Islet precursor cell (in vitro differentiated cells): ENCODE measurements at places on chromosomes 2 and 18.
A peak's percentile ranks its signal among the peaks of the same experiment; 100 is the strongest.

DNA sequence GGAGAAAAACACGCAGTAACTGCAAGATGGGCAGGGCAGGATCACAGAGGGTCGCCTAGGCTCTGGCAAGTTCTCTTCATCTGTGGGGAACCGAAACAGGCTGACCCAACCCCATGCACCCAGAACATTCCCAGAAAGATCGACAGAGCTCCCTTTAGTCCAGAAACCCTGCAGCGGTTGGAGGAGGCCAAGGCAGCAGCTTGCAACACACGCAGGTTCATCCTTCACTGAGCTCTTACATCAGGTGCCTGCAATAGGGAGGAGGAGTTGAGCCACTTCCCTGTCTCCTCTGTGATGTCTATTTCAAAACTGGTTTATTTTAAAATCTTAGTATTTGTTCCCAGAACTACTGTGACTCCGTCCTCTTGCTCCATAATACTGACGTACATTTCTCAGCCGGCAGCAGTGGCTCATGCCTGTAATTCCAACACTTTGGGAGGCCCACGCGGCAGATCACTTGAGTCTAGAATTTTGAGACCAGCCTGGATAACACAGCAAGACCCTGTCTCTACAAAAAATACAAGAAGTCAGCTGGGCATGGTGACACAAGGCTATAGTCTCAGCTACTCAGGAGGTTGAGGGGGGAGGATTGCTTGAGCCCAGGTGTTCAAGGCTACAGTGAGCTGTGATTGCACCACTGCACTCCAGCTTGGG lies 11.5 kb upstream of the SLC11A1 start:
- DNase-seq = no peak

- no peak for DNase-seq
Measured at GRCh38 chr2:12731701-12732280, 15.1 kb downstream of the TRIB2 start.

DNA sequence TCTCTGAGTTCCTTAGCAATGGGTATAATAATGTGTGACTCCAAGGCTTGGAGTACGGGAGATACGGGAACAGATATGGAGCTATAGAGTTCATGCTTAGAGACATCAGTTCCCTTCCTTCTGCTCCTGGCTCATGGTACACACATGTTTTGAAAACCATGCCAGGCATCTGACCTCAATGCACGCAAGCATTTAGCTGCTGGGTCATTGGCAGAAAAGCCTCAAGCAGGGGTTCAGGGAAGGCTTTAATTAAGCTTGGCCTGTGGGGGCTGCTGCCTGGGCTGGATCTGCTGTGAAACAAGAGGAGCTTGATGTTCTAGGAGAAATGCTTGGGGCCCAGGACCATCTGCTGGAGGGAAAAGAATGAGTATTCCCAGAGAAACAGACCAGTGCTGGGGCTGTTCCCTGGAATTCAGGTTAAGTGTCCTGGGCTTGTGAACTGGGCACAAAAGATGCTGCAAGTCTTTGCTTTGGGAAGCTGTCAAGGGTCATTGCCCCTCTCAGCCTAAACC lies 3.2 kb downstream of the ALLC start:
- no peak for DNase-seq

- no peak for DNase-seq
Measured at GRCh38 chr18:55918444-55918843, 330.5 kb upstream of the TCF4 start.

GRCh38 chr18:53603276-53603675 lies 621.2 kb downstream of the MBD2 start:
- DNase-seq = no peak

- DNase-seq = no peak
Measured at GRCh38 chr2:185374878-185375277, 363.7 kb upstream of the FSIP2 start.

DNA sequence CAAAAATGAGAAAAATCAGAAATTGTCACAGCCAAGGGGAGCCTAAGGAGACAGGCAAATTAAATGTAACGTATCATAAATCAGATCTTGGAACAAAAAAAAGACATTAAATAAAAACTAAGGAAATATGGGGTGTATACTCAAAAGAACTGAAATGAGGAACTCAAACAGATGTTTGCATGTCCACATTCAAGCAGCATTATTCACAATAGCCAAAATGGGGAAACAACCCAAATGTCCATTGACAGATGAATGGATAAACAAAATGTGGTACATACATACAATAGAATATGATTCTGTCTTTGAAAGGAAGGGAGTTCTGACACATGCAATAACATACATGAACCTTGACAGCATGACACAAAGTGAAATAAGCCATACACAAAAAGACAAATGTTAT lies 155.8 kb upstream of the KLF7 start:
- DNase-seq = no peak

DNA sequence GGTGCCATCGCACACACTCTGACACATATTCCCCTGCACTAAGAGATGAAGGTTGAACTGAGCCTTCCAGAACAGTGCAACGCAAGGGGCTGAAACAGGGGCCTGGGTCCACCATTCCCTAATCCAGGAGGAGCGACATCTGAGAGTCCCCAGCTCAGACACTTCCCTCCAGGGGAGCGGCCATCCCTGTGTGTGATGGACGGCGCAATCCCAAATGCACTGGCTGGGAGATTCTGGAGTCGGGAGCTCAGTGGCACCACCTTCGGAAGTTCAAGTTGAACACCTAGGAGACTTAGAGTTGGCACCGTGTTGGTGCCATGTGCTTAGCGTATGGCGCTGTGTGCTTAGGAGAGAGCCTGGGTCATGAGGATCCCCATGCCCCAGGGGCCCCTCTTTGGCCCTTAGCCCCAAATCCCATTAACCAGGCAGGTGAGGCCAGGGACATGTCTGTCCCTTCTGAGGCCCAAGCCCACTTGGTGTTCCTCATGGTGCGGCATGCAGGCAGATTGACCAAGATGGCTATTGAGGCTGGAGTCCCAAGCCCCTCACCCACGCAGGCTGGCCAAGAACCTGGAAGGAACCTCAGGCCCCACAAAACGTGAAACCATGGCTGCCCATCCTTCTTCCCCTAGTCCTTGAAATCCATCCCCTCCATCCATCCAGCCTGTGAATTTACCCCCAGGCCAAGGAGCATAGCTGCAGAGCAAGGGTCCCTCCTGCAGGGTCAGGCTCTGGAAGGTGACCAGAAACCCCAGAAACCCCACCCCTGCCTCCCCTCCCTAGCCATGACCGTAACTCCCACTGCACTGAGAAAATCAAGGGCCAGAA lies 114.1 kb upstream of the OTOS start:
- DNase-seq = no peak

DNA sequence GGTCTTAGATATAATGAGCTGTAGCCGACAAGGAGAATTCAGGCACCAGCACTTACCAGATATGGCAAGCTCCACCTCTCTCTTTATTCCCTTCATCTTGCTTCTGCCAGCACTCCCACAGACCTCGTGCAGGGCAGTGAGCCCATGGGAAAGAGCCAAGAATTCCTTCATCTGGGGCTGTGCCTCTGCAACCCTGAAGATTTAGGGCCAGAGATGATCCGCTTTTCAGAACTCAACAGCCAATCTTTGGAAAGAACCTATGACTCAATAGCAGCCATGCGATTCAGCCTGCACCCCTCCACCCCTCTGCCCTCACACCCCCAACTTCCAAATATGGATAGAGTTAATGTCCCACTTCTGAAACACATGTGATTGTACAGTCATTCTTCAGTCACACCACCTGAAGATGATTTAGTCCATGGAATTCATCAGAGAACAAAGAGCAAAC lies 533.7 kb upstream of the TNP1 start:
- DNase-seq = no peak

GRCh38 chr2:18123577-18123976 lies 245.1 kb downstream of the KCNS3 start:
- DNase-seq = no peak

DNA sequence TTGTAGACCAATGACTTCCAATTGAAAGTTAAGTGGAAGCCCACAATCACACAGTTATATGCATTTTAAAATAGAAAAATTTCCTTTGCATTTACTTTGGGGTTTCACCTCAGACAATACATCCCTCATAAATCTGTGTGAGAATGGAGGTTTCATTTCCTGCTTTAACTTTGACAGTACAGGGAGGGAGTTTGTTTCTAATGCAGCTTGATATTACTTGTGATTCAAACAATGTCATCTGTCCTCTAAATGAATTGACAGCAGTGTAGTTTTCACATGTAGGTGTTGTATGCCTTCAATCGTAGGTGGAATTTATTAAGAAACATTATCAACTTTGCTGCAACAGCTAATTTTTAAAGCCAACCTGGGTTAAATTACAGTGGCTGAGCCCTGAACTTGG lies 75.2 kb downstream of the TMEFF2 start:
- DNase-seq = no peak

DNA sequence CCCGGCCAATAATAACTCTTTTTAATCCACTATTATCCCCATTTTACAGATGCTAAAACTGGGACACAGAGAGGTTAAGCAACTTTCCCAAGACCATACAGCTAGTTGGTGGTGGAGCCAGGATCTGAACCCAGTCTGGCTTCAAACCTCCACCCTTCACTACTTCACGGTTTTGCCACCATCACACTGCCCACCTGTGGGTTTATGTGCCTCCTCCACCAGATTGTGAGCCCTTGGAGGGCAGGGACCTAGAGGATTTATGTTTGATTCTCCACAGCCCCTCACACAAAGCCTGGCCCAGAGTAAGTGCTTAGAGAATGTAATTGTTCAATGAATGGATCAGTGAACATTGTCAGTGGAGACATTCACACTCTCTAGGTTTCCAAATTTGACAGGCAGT lies 153.4 kb upstream of the MYCN start:
- no peak for DNase-seq

DNA sequence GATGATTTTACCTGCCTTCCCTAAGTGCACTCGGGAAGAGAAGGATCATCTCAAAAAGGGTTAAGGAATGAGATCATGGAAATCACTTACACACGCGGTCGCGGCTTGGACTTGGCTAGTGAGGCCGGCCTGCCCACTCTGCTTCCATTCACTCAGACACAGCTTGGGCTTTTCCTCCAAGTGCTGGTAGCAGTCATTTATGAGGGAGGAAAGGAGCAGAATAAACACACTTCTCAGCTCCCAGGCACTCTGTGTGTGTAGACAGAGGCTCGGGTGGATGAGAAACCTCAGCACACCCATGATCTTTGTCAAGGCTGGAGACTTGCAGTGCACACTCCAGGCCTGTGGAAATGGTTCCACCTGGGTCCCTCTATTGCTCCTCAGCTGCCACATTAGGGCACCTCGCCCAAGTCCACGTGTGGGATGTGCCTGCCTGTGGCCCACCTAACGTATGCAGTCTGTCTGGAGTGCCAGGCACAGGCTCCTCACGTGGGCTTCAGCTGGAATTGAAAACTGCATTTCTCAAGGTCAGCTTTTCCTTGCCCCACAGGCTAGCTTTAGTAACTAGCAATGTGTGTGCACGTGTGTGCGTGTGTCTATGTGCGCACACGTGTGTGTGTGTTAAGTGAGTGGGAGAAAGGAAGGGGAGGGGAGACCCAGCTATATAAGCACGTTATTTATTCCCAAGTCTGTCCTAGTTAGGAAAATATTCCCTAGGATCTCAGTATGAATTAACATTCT lies 288.4 kb downstream of the SOX11 start:
- DNase-seq = no peak

DNA sequence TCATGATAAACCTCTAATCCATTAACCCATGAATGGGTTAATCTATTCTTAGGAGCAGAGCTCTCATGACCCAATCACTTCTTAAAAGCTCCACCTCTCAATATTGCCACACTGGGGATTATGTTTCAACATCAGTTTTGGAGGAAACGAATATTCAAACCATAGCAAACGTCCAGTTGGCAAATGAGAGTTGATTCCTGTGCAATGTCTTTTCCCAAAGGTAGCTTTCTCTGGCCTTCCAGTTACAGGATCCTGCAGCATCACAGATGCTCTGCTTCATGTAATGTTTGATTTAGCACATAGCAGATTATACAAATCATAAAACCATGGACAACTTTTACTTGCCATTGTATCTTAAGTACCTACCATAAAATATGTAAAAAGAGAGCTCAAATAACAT lies 481.0 kb downstream of the TNS1 start:
- no peak for DNase-seq

GRCh38 chr2:203191961-203192360 lies 46.9 kb upstream of the CYP20A1 start:
- no peak for DNase-seq

GRCh38 chr2:15927551-15928218 lies 12.7 kb upstream of the MYCN start:
- DNase-seq = peak; percentile 89

GRCh38 chr2:287911-288757 lies at the start of gene ALKAL2:
TSS of gene ALKAL2 (minus strand) at chr2:288091. CDS start at chr2:287835, 256 bp downstream.
- DNase-seq = peak; percentile 51

DNA sequence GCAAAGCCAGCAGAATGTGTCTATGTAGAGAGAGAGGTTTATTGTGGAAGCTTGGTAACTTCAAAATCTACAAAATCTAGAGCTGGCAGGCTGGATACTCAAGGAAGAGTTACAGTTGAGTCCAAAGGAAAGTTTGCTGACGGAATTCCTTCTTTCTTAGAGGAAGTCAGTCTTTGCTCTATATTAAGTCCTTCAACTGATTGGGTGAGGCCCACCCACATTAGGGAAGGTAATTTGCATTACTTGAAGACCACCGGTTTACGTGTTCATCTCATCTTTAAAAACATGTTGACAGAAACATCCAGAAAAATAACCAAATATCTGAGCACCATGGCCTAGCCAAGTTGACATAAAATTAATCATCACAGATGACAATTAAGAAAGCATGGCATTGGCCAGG lies 101.5 kb downstream of the TEX51 start:
- DNase-seq = no peak

DNA sequence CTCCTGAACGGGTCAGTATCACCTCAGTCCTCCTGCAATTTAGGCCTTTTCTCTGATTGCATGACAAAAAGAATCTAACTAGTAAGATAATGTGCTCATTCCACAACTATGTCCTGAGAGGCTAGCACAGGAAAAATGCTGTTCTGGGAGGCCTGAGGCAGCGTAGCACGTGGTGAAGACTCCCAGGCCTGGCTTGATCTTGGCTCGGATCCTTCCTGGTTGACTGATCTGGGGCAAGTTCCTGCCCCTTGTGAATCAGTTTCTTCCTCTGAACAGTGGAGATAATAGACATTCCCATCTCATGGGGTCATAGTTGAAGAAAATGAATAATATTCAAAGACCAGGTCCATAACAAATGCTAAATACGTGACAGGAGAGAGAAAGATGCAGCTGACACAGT lies 12.3 kb downstream of the FBLN7 start:
- DNase-seq = peak; percentile 93

GRCh38 chr2:222307143-222307756 lies 8.5 kb upstream of the PAX3 start:
- peak; percentile 75 for DNase-seq
